ENCODE measurements at places on chromosomes 7 and 10.

DNA sequence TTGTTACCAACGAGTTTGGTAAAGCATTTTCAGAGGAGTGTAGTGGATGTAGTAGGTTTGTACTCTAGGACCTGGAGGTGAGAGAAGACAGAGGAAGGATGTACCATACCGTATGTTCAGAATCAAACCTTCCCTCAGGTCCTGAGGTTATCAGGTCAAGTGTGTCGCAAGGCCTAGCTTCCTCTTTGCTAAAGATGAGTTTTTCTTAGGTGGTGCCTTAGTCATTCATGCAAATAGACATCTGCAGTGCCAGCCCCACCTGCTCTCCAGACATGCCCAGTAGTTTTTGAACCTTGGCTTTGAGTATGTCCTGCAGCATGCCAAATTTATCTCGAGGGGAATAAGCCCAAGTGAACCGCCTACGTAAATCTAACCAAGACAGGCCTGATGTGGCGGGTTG, 71.3 kb downstream of the HDAC9 start:
- DNase-seq, result no peak

DNA sequence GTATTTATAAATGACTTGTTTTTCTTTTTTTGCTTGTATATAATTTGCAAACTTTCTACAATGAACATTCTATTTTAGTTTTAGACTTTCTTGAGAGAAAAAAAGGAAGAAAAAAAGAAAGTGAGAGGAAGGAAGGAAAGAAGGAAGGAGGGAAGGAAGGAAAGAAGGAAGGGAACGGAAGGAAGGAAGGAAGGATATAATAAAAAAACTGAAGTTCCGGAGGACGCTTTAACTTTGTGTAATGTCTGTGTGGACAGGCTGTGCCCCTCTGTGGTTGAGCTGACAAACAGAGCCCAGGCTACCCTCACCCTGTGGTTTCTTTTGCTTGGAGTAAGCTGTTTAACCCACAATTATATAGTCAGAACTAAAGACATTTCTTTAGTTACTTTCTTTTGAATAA, 108.7 kb downstream of the SEMA3D start:
- DNase-seq, result no peak

DNA sequence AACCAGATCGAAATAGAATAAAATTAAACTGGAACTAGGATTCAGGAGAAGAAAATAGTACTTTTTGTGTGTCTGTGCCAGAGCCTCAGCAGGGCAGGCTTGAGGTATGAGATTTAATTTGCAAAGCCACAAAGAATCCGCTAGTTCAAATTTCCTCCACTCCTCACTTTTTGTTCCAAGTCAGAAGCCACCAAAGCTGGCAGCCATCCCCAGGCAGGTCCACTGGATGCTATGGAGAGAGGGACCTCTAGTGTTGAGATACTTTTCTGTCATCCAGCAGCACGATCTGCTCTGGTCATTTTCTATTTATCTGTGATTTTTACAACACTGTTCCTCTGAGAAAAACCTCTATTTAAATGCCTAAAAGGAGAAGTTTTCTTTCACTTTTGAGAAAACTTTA, 147.9 kb upstream of the FRMD4A start:
- DNase-seq, result no peak

DNA sequence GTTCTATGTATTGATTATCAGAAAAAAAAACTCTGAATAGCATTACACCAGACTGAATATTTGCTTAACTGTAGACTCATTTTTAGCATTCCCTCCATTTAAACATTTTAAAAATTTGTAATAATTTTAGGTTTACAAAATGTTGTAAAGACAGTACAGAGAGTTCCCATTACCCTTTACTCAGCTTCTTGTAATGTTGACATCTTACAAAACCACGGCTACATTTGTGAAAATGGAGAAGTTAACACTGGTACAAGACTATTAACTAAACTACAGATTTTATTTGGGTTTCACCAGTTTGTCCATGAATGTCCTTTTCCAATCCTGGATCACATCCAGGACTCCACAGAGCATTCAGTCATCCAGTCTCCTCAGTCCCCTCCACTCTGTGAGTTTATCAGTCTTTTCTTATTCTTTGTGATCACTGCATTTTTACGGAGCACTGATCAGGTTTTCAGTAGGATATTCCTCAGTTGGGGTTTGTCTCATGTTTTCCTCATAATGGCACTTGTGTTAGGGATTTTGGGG, 130.0 kb upstream of the EEPD1 start:
- no peak for DNase-seq

GRCh38 chr10:12943425-12943824, 58.1 kb downstream of the CCDC3 start:
- no peak for DNase-seq

DNA sequence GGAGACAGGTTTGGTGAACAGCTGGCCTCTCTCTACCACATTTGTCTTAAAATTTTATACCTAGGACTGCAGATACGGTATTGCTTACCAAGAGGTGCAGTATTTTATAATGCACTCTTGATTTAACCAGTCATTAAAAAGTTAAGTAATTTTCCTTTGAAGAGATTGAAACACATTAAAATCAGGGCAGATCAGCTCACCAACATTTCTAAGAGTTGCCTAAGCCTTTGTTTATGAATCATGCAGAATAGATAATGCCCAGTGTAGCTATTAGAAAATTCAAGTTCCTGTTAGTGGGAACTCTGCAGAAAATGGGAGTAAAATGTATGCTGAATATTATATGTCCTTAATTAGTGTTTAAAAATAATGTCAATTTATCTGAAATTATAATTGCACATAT, 140.2 kb upstream of the PRPS1L1 start:
- DNase-seq, result no peak

GRCh38 chr7:30930621-30931020, 19.0 kb downstream of the AQP1 start:
- DNase-seq, result no peak

DNA sequence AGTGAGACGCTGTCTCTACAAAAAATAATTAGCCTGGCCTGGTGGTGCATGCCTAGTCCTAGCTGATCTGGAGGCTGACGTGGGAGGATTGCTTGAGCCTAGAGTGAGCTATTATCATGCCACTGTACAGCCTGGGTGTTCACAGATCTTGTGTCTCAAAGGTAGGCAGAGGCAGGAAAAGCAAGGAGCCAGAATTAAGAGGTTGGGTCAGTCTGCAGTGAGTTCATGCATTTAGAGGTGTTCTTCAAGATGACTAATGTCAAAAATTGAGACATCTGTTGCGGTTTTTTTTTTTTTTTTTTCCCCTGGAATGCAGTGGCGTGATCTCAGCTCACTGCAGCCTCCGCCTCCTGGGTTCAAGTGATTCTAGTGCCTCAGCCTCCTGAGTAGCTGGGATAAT, 5.4 kb downstream of the PPIA start:
- no peak for DNase-seq

- peak; percentile 14 for DNase-seq
Measured at GRCh38 chr10:23439961-23440889, 1.4 kb downstream of the OTUD1 start.
